H7 (cell line): ENCODE measurements at places on chromosomes 11 and 22. TPM values are rescaled to one million over a fixed set of nuclear protein-coding genes. Genes with fewer than 3 reads are reported as not detected.
A peak's percentile ranks its signal among the peaks of the same experiment; 100 is the strongest.

SLC22A6 gene
- not detected in 2 replicates for total RNA-seq

GRCh38 chr11:108906329-108906728 is 241.5 kb downstream of the DDX10 start:
- DNase-seq, result no peak

MMP10 gene
- not detected in 2 replicates for total RNA-seq

DNA sequence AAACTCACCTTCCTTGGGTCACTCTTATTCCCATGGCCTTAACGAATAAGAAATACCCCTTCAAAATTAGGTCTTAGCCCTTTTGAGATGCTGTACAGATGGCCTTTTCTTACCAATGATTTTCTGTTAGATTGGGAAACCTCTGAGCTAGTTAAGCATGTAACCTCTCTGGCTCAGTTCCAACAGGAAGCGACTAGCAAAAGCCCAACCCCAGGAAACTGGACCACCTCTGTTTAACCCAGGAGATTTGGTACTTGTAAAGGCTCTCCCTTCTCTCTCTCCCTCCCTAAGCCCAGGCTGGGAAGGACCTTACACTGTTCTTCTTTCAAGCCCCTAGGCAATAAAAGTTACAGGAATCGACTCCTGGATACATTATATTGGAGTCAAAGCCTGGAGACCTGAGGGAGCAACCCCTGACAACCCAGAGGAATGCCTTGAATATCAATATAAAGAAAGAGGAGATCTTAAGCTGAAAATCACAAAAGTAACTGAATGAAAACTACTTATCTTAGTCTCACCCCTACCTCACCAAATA is 11.7 kb downstream of the APIP start:
- DNase-seq, result no peak

DNA sequence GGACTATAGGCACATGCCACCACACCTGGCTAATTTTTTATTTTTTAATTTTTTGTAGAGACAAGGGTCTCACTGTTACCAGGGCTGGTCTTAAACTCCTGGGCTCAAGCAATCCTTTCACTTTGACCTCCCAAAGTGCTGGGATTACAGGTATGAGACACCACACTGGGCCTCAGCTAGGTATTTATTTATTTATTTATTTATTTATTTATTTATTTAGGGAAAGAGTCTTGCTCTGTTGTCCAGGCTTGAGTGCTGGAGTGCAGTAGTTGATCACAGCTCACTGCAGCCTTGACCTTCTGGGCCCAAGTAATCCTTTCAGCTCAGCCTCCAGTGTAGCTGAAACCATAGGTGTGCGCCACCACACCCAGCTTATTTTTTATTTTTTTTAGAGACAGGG is 43.2 kb downstream of the HORMAD2 start:
- DNase-seq, result no peak

- DNase-seq, result no peak
Measured at GRCh38 chr11:2222451-2222850, 47.9 kb downstream of the ASCL2 start.

ESAM gene
- 0.38 and 0.85 TPM in 2 replicates for total RNA-seq

E2F8 gene
- 4.4 and 5.6 TPM in 2 replicates for total RNA-seq

DNA sequence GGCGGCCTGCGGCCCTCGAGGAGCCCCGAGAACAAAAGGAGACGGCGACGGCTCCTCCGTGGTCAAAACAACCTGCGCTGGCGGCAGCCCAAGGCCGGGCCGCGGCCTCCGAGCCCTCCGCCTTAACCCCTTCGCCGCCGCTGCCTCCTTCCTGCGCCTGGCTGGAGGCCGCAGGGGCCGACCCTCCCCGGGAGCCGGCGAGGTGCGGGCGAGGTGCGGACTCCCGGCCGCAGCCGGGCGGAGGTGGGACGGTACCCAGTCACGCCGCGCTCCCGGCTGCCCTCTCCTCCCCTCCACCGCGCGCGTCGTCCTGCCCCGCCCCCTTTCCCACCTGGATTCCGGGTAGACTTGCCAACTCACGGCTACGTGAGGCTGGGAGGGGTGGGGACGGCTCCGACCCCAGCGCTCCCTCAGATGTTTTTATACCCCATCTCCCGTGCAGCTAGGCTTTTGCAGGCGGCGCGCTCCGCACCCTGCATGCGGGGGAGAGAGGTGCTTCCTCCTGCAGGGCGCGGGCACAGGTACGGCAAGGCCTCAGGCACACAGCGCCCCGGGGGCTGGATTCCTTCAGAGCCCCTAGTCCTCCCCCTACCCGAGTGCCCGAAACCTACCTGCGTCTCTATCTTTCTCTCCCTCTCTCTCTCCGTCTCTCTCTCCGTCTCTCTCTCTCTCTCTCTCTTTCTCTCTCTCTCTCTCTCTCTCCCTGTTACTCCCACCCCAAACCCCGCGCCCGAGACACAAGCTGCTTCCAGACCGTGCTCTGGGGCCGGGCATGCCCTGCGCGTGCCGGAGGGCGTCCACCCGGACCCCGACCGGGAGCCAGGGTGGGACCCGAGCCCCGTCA is 2.0 kb downstream of the PDGFB start:
- DNase-seq, result peak; percentile 93

- peak; percentile 75 for DNase-seq
Measured at GRCh38 chr11:4072668-4073285, 21.8 kb upstream of the RRM1 start.

SCGB2A2 gene
- total RNA-seq, result not detected in 2 replicates

- no peak for DNase-seq
Measured at GRCh38 chr11:3817181-3817800, 8.9 kb downstream of the PGAP2 start.

OR51Q1 gene
- total RNA-seq, result not detected in 2 replicates

KCNC1 gene
- total RNA-seq, result not detected in 2 replicates

SLC5A1 gene
- not detected in 2 replicates for total RNA-seq

OR51B4 gene
- not detected in 2 replicates for total RNA-seq
